D341Med (cell line): ENCODE measurements at places on chromosomes 16 and 17.

- no peak for DNase-seq
Observed at GRCh38 chr17:67127925-67128324, 83.6 kb downstream of the CACNG1 start.

DNA sequence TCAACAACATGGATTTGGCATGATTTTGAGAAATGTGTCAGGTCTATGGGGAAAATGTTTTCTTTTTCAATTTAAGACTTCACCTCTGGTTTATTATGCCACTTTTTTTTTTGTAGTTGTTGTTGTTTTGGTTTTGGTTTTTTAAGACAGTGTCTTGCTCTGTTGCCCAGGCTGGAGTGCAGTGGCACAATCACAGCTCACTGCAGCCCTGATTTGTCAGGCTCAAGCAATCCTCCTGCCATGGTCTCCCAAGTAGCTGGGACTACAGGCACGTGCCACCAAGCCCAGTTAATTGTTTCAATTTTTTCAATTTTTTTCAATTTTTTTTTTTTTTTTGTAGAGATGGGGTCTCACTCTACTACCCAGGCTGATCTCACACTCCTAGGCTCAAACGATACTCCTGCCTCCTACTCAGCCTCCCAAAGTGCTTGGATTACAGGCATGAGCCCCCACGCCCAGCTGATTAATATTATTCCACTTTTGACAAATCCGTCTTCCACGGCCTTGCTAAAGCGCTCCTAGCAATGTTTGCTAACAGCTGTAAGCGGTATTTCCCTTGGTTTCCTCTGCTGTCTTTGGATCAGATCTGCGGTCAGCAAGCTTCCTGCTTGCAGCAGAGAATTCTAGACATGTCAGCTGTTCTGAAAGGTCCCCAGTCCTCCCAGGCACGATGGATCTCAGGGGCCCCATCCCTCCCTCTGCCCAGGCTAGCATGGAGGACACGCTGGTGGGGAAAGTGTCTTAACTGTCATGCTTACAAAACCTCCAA, 7.0 kb upstream of the MILR1 start:
- no peak for DNase-seq

DNA sequence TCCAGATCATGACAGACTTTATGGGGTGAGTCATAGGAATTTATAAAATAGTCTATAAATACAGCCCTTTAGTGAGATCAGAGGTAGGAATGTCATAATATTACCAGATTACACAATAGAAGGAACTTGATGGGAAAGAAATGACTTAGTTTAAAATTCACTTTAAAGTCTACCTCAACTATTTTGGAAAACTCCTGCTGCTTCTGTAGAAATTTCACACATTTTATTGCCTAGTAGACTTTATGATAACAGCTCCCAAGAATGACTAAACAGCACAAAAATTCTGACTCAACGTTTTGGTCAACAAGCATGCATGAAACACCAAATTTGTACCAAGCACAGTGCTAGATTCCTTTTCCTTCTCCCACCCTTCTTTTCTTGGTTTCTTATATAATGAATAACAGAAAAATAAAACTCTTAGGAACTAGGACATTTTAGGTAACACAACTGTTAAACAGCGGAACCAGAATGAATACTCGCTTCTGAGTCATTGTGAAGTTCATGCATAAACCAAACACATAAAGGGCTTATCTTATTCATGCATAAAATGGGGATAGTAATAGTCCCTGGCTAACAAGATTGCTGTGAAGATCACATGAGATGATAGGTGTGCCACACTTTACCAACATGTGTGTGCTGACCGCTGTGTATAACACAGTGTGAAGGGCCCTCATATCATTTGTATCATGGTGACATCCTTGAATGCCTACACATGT, 243.9 kb downstream of the CDH8 start:
- DNase-seq = no peak

- DNase-seq = no peak
Observed at GRCh38 chr16:51224317-51224716, 73.2 kb upstream of the SALL1 start.

- DNase-seq = no peak
Observed at GRCh38 chr17:62673614-62674362, 46.3 kb downstream of the MRC2 start.

DNA sequence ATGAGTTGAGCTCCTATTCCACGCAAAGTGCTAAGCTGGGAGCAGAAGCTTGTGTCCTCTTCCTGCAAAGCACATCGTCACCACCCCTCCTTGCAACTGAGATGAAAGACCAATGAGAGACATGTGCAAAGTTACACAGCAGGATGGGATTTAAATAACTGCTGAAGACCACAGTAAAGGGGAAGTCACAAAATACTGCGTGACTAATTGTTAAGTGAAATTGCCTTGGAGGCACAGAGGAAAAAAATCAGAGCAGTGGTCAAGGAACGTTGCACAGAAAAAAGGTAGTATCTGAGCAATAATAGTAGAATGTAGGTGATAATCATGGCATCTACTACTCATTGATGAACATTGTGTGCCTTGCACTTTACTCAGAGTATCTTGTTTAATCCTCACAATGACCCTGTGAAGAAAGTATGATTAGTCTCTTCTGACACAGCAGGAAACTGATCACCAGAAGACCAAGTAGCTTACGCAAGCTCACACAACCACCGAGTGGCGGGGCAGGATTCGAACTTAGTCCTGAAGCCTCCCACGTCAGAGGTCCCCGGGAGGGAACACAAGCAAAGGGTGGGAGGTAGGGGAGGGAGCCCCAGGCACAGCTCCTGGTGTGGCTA, 15.4 kb upstream of the MYO18A start:
- DNase-seq = no peak

DNA sequence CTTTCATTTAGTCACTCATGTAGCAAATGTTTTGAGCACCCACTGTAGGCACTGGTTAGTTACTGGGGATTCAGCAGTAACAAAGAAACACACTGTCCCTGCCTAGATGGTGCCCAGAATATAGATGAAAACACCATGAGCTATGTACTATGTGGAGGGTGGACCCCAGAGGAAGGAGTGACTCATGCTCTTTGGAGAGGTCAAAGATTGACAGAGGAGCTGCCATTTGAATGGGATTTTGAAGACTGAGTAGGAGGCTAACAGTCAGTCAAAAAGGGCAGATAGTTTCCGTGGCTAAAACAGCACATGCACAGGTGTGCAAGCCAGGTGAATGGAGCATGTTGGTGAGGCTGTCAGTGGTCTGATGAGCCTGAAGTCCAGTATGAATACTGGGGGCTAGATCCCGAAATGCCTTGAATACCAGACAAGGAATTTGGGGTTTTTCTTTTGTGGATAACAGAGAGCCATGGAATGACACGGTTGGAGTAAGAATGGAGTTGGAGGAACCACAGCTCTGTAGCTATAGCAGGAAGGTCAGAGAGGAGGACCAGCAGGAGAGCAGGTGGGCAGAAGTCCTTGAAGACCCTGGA, 6.1 kb downstream of the IL21R start:
- DNase-seq = no peak

DNA sequence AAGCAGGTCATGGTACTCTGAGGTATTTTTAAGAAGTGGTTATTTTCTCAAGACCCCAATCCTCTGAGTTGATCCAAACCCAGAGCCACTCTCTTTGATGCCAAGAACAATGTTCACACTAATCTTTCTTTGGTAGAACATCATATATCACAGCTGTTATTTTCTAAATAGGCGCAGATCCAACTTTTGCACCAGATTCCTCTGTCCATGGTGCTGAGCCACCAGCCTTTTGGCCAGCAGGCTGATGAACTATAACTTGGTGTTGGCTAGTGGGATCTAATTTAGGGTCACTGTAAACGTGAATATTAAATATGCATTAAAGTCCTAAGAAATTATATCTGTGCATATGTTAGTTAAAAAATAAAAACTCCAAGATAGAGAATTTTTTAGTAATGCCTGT, 7.0 kb upstream of the ZKSCAN2 start:
- DNase-seq = no peak

GRCh38 chr17:29722411-29723198, 99.9 kb upstream of the CORO6 start:
- no peak for DNase-seq

DNA sequence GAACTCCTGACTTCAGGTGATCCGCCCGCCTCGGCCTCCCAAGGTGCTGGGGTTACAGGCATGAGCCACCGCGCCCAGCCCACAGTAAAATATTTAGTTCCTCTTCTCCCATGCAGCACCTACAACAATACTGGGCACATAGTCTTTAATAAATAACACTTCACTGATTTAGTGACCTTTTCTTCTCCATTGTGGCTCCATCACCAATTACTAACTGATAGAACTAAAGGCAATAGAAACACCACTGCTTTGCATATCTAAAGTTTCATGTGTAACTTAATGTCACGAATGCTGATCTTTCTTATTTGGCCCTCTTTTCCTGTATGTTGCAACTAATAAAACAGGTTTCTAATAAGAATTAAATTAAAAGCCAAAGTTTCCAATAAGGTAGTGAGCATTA, 38.9 kb downstream of the TRIM37 start:
- no peak for DNase-seq

DNA sequence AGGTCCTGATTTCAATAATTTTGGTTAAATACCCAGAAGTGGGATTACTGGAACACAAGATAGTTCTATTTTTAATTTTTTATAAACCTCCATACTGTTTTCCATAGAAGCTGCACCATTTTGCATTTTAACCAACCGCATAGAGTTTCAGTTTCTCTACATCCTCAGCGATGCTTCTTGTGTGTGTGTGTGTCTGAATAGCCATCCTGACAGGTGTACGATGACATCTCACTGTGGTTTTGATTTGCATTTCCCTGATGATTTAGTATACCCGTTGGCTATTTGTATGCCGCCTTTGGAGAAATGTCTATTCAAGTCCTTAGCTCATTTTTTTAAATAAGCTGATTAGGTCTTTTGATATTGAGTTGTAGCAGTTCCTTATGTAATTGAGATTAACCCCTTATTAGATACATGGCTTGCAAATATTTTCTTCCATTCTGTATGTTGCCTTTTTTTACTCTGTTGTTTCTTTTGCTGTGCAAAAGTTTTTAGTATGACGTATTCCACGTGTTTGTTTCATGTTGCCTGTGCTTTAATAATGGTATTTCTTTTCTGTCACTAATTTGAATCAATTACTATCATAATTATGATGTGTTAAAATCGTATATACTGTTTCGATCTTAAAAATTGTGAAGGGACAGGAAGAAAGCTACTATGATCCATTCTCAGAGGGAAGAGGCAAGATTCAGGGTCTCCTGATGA, 227.2 kb upstream of the MON1B start:
- DNase-seq = no peak

DNA sequence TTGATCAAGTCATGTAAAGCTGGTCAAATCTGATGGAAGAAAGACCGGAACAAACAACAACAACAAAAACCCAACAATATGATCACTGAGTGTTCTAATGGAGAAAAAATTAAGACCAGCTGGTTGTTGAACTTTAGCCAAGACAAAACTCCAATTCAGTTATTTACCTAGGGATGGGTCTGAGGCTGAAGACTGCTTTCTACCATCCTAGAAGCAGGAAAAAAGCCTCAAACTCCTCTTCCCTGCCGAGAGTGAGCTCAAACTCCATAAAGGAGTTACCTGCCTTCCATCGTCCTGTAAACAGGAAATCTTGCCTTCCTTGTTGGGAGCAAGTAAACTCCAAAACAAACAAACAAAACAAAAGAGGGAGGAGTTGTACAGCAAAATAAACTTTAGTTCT, 23.1 kb upstream of the TMEM98 start:
- no peak for DNase-seq

DNA sequence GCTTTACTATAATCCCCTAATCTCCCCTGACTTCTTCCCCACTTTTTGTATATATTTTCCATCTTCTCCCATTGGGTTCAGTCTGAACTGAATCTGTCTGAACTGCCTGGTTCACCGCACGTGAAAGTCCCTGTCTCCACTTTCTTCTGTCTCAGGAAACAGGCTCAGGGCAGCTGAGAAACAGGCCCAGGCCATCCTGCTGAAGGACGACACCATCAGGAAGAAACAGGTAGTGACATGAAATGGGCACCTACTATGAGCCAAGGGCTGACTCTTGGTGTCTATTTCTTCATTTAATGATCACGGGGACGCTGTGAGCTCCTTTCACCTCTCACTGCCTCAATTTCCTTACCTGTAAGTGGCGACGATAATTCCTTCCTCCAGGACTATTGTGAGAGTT, 90.5 kb upstream of the HSBP1 start:
- DNase-seq = no peak

- DNase-seq = no peak
Observed at GRCh38 chr17:4449736-4450135, 16.0 kb downstream of the SPNS3 start.

DNA sequence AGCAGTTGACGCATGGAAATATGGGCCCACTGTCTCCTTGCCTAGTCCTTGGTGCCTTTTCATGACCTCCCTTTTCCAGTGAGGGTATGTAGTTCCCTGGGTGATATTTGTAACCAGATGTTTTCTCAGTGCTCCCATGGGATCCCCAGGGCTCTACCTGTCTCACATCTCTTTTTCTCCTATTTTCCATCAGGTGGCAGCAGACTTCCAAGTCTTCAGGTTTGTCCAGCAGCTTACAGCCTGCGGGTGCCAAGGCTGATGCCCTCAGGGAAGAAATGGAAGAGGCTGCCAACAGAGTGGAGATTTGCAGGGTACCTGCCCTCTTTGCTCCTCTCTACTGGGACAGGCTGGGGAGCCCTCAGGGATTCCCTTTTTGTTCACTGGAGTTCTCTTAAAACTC, 89.1 kb downstream of the ELAC2 start:
- no peak for DNase-seq
